ENCODE measurements at places on chromosomes 3 and 15.

DNA sequence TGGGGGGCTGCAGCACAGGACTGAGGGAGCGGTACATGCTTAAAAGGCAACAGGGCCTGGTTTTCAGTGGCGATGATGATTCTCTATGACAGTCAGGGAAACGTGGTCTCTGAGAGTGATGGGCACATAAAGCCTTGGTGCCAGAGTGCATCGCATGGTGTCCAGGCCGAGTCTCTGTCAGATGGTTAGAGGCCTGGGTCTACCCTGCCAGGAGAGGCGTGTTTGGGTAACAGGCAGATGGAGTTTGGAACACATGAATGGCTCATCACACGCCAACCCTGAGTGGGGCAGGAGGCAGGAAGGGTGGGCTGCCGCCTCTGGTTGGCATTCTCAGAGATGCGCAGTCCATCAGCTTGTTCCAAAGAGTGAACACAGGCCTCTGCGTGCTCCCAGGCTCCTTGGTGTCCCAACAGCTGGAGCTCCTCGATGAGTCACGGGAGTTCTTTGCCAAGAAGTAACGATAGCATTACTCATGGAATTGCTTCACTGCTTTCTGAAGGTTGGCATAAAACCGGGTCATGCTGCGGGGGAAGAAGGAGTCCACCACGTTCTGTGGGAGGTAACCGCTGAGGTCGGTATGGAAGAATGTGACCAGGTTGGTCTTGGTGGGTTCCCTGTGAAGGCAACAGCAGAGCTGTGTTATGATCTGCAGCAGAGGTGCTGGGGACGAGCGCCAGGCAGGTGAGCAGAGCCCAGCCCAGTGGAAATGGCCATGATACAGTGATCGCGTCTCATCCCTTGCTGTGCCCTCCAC, 11.0 kb downstream of the STARD5 start:
- DNase-seq: no peak

DNA sequence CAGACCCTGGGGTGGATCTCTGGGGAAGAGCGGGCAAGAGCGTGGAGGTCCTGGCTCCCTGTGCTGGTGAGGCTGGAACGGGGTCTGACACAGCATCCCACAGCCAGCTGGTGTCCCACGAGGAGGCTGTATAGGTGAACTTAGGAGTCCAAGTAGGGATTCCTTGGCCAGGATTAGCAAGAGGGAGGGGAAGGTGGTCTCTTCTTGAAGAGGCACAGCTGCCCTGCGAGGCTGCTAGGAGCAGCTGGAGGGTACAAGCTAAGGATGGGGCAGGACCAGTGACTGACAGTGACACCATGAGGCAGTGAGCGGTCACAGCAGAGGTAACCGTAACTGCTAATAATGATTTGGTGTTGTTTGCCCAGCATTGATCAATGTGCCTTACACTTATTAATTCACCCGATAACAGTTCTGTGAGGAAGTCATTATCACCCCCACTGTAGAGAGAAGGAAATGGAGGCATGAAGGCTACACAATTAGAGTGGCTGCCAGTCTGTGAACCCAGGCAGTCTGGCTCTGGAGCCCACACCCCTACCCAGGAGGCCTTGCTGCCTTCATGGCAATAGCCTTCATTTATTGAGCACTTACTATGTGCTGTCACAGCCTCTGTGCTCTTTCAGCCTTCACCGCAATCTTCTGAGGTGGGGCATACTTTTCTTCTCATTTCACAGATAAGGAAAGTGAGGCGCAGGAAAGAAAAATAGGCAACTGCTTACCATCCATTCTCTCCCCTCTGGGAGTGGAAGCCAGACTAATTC, 59.4 kb downstream of the TMEM44 start:
- no peak for DNase-seq

- no peak for DNase-seq
Observed at GRCh38 chr3:170848292-170848917, 21.6 kb downstream of the RPL22L1 start.

GRCh38 chr3:192915722-192916121, 1.9 kb downstream of the MB21D2 start:
- DNase-seq: no peak

DNA sequence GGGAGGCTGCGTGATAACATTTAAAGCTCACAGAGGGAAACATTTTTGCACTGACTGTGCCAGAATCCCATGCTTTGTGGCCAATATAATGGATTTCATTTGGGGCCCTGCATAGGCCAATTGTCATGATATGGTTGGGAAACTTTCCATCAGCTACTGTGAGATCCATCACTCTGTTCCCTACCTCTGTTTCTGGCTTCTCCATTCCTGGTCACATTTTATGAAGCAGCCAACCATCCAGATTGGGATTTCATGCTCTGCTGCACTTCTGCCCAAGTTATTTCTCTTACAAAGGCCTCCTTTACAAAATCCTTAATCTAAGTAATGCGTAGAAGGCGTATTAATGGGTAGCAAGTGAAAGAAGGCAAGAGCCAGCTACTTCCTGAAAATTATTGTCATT, 221.1 kb downstream of the LRTM1 start:
- no peak for DNase-seq

- DNase-seq: no peak
Observed at GRCh38 chr3:52281981-52282801, 3.7 kb upstream of the WDR82 start.

DNA sequence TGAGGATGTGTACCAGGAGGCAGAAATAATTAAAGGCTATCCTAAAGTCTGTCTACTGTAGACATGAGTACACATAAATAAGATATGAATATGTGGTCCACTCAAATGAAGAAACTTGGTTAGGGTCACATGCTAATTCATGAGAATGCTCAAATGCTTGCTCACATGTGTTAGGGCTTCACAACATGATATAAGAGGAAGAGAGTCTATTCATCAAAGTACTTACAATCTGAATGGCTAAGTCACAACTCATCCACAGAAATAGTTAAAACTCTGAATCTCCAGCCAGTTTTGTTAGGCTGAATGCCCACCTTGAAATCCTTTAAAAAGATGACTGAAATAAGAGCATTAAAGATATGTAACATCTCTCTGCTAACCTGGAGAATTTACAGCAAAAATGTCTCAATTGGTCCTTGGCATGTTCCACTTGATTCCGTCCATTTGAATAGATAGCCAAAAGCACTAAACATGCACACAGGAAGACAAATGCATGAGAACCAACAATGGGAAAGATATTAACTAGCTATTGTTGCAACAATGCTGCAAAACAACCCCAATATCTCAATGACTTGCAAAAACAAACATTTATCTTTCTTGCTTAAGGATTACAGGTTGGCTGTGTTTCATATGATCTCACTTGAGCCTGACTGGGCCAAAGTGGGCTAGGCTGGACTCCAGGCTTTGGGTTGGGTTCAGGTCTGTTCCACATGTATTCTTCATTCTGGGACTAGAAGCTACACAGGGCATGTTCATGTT, 10.6 kb upstream of the TBC1D5 start:
- DNase-seq: no peak

- DNase-seq: no peak
Observed at GRCh38 chr3:4323246-4324027, 20.3 kb downstream of the SETMAR start.

GRCh38 chr3:181425074-181425473, 286.7 kb upstream of the SOX2 start:
- no peak for DNase-seq

GRCh38 chr3:48856469-48856868, 8.8 kb upstream of the PRKAR2A start:
- DNase-seq: no peak

DNA sequence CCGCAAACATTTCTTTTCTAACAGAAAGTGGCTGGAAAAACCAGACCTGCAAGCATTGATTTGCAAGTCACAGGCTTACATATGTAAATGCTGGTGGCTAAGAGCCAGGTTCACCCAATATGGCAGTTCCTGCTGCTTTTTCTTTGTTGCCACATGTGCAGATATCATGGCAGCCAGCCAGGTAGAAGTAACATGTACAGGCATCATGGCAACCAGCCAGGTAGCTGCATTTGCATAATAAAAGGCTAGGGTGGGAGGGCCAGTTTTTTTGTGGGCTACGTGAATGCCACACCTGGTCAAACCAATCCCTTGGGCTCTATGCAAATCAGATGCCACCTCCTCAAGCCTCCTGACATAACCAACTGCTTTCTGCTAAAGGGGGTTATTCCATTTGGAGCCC, 2.8 kb upstream of the SMCO1 start:
- no peak for DNase-seq

GRCh38 chr3:133168025-133168401, 129.8 kb downstream of the TMEM108 start:
- no peak for DNase-seq

DNA sequence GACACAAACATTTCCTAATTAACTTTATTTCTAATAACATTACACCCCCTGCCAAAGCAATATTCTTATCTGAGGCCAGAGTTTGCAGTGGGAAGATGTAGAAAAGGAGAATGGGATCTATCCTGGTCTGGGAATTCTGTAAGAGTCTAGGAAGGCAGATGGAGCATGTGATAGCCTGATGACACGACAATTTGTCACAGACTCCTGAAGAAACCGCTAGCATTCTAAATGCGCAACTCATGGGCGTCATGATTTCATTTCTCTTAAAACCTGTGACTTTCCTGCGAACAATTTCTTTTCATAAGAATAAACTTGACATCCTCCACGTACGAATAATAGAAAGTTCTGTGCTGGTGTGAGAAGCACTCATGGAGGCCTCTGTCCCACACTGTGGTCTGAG, 72.9 kb upstream of the ATP10A start:
- no peak for DNase-seq

DNA sequence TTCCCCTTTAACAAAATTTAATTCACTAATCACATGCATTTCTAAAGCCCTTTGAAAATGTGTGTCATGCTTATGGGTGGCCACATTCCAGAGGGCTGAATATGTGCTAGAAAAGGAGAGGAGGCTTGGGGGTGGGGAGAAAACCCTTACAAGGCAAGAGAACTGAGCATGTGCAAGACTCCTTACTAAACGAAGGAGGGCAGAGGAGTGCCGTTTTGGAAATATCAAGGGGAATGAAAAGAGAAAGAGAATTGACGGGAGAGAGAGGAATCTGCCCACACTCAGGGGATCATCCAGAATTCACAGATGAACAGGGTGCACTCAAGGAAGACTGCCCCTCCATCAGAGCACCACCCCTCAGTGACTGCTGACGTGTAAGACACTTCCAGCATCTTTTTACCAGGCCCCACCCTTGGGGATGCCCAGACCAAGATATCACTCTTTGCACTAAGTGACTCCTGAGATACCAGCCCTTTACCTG, 37.9 kb upstream of the TSC22D2 start:
- no peak for DNase-seq

DNA sequence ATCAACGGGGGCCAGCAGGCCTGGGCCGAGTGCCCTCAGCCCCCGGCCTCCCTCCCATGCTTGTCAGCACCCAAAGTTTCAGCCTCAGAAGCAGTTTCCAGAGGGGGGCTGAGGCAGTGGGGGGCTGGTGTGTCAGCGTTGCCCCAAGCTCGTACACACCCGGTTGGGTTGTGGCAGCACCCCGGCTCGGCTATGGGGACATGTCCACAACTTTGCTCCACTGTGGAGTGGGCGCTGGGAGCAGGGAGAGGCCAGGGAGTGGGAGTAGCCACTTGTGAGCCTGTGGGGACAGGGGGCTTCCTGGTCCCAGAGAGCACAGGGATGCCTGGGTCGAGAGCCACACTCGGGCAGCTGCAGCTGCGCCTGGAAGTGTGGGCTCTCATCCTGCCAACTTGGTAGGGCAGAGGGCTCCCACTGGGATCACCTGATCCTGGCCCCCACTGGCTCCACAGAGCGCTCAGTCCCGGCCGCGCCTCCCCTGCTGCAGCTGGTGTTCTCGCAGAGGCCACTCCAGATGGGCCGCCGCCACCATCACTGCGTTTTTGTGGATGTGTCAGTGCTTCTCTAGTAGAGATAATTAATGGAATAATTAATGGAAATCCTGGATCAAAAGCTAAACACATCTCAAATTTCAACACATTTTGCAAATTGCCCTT, 75.1 kb downstream of the NR1D2 start:
- DNase-seq: no peak

DNA sequence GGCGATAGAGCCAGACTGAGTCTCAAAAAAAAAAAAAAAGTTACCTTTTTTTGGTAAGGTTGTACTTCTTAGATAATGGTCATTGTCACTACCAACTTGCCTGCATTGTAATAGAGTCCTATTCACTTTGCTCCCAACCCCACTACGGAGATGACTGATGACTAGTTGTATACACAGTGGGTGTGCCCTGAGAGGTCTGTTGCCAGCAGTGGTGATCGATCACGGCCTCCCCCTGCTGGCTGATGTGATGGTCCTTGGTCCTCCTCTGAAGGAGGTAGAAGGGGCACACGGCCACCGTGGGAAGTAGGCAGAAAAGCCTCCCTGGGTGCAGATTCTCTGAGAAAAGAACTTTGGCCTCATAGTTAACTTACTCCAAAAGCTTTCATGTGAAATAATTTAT, 10.7 kb downstream of the GCNT3 start:
- DNase-seq: no peak

- DNase-seq: no peak
Observed at GRCh38 chr15:63218100-63218808, 28.8 kb downstream of the RAB8B start.
